ENCODE measurements at places on chromosomes 6 and 20.

DNA sequence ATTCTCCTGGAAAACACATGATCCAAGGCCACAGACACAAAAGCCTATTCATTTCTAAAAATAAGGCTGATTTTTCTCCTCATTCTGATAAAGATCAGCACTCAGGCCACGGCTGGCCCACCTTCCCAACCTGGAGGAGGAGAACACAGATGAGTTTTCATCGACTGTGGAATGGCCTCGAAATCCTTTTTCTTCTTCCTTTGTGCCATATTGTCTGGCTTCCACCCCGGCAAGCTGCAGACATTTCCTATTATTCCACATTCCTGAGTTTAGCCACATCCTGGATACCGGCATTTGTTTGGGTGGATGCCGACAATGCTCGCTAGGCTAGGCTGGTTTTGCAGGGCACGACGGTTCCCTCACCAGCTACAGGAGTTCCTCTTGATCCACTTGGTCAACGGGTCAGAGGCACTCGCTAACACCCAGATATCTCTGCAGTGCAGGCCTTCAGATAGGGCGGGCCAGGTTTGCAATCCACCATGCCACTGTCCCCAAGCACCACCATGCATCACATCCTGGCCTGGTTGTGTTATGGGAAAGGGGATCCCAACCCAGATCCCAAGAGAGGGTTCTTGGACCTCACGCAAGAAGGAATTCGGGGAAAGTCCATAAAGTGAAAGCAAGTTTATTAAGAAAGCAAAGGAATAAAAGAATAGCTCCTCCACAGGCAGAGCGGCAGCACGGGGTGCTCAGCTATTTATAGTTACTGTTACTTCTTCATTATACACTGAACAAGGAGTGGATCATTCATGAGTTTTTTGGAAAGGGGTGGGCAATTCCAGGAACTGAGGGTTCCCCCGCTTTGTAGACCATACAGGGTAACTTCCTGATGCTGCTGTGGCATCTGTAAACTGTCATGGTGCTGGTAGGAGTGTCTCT is 4.2 kb upstream of the CTSZ start:
- DNase-seq: peak; percentile 59

- DNase-seq: no peak
Observed at GRCh38 chr6:21694168-21694567, 100.6 kb downstream of the SOX4 start.

- no peak for DNase-seq
Observed at GRCh38 chr20:7798176-7798575, 142.1 kb downstream of the HAO1 start.

DNA sequence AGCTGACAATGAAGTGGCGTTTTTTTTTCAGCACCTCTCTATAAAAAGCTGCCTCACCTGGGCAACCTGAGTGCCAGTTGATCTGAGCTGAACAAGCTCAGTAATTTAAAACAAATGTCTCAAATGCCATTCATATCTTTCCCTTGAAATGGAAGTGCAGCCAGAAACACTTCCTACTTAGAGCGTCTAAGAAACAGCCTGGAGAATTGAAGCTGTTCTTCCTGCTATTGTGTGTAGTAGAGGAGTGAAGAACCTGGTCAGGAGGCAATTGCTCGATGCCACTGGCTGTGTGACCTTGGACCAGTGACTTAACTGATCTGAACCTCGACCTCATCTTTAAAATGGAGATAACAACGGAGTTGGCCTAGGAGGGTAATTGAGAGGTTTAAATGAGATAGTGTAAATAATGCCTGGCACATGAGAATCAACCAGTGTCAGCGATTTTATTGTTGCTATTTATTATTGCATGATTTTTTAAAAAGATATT is 95.4 kb upstream of the FOXQ1 start:
- DNase-seq: no peak

GRCh38 chr20:24787071-24787470 is 162.0 kb upstream of the CST7 start:
- DNase-seq: no peak
